ENCODE measurements at places on chromosomes 16 and 17.

DNA sequence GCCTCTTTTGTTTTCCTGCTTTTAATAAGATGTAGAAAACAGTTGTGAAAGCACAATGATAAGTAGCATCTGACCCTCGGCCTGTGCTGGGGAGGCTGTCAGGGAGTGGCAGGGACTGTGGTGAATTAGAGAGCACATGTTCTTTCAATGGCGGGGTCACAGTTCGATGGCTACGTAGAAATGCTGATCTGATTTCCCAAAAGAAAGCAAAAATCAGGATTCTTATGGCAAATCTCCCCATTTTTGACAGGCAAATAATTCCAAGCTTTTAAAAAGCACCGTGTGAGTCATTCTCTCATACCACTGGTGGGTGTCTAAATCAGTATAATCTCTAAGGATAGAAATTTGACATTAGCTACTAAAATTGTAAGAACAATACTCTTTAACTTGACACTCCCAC lies 4.2 kb upstream of the MAPK7 start:
- no peak for DNase-seq

- DNase-seq: no peak
Observed at GRCh38 chr17:17172990-17173389, 33.1 kb downstream of the PLD6 start.

- DNase-seq: peak; percentile 93
Observed at GRCh38 chr16:87945351-87946042, 5.7 kb upstream of the BANP start.

- DNase-seq: no peak
Observed at GRCh38 chr16:11147754-11148444, 108.1 kb downstream of the SOCS1 start.

GRCh38 chr17:32894245-32894644 lies 17.3 kb upstream of the MYO1D start:
- DNase-seq: no peak

- no peak for DNase-seq
Observed at GRCh38 chr17:66945147-66945835, 19.2 kb upstream of the CACNG4 start.

- DNase-seq: no peak
Observed at GRCh38 chr16:50165473-50165872, 12.4 kb downstream of the TENT4B start.

DNA sequence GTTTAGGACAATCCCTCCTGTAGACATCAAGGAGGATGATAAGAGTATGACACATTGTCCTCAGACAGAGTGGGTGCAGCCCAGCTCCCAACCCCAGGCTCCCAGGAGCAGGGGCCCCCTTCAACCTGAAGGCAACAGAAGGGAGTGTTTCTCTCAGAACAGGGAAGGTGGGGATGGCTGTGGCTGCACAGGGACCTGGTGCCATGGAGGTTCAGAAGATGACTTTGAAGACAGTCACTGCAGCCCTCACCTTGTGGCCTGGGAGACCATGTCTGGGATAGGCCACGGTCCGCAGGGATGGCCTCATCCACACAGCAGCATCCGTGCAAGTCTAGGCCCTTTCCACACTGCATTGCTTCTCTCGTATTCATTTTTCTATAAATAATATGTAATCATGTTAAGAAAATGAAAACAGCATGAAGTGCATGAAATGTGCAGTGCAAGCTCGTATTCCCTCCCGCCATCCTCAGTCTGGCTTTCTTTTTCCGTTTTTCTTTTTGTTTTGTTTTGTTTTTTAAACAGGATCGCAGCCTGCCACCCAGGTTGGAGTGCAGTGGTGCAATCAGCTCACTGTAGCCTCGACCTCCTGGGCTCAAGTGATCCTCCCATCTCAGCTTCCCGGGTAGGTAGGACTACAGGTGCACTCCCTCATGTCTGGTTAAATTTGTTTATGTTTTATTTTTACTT lies 71.1 kb downstream of the METRNL start:
- DNase-seq: peak; percentile 1

GRCh38 chr17:31008374-31009041 lies 37.7 kb downstream of the RNF135 start:
- DNase-seq: peak; percentile 44
